ENCODE measurements at places on chromosomes 2 and 18.
A peak's percentile ranks its signal among the peaks of the same experiment; 100 is the strongest.

GRCh38 chr2:36770542-36771287 lies 74.2 kb downstream of the VIT start:
- DNase-seq, result peak; percentile 79

- no peak for DNase-seq
Observed at GRCh38 chr2:43450617-43451016, 145.2 kb downstream of the THADA start.

GRCh38 chr2:63870679-63871078 lies 29.0 kb downstream of the UGP2 start:
- DNase-seq, result no peak

GRCh38 chr2:109689973-109690372 lies 75.8 kb downstream of the SOWAHC start:
- no peak for DNase-seq

- no peak for DNase-seq
Observed at GRCh38 chr18:46113751-46114150, 9.6 kb downstream of the HAUS1 start.

GRCh38 chr2:236875906-236876505 lies 209.7 kb upstream of the COPS8 start:
- DNase-seq, result no peak

GRCh38 chr2:95032868-95033603 lies 7.5 kb downstream of the MAL start:
- no peak for DNase-seq

- no peak for DNase-seq
Observed at GRCh38 chr18:9974279-9974915, 60.6 kb downstream of the VAPA start.

DNA sequence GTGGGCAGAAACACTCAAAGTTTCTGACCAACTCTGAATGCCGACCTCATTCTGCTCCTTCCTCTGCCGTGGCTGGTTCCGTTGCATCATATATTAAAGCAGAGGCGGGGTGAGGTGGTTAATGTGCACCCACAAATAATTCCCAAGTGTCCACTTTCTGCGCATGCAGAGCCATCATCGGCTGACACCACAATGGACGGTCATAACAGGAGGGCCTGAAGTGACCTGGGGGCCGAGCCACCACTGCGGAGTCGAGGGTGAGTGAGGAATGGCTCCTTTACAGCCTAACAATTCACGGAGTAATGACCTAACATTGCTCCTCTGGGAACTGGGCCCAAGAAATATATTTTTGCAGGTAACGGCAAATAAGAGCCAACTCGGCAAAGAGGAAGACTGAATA lies 32.9 kb upstream of the GLI2 start:
- no peak for DNase-seq

DNA sequence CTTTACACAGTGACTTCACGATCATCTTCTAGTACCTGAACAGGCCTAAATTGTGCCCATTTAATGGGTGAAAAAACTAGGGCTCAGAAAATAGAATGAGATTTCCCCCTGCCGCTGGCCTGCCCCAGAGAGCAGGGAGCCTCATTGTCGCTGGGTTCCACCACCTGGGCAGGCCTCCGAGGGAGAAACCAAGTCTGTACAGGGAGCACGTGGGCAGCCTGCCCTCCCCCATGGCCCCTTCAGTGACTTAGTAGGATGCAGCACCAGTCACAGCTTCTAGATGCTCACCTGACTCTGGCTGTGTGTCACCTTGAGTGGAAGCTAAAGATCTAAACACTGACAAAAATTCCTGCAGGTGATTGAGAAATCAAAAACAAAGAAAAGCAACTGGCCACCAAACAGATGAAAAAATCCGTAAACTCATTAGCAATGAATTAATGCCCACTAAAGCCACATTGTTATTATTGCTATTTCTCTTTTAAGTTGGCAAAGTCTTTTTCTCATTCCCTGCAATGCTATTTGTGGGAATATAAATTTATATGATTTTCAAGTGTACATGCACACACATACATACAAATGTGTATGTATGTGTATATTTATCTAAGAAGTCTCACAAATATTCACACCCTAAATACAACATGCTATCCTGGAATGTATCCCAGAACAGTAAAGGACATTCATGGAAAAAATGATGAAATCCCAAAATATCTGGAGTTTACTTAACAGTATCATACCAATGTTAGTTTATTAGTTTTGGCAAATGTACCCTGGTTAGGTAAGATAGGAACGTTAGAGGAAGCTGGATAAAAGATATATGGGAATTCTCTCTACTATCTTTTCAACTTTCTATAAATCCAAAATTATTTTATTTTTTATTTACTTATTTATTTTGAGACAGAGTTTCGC lies 18.7 kb upstream of the ASPRV1 start:
- no peak for DNase-seq

DNA sequence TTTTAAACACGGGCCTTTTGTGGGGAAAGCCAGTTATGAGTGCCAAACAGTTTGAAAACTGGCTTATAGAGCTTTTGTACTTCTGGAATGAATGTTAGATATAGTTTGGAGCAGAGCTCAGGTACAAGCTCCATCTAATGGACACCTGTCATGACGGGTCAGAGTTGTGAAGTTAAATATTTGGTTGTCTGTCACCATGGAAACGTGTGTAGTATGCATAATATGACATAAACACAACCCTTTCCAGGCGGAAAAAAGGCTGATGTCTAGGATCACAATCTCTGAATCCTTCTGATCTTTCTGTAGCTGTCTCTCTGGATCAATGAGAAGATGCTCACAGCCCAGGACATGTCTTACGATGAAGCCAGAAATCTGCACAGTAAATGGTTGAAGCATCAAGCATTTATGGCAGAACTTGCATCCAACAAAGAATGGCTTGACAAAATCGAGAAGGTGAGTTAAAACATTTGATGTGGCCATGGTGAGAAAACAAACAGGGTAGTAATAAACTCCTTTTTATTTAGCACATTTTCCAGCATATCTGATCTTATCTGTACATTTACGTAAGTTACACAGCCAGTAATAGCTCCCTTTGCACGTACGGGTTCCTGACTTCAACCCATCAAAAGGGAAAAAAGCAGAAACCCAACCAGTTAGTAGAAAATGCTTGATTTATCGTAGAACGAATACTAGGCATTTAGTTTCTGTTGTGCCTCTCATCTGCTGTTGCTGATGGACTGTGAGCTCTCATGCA lies 80.6 kb upstream of the EML6 start:
- DNase-seq, result no peak

DNA sequence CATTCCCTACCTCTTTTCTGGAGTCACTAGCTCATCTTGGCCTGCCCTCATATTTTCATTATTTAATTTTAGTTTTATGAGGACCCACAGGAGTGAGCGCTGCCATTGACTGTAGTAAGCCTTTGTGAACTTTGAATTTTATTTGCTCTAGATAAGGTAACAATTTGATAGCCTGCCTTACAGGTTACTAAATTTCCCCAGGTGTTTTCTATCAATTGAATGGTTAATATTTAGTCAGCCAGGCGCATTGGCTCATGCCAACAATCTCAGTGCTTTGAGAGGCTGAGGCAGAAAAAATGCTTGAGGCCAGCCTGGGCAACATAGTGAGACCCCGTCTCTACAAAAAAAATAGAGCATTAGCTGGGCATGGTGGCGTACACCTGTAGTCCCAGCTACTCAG lies 50.2 kb downstream of the DAW1 start:
- DNase-seq, result no peak

DNA sequence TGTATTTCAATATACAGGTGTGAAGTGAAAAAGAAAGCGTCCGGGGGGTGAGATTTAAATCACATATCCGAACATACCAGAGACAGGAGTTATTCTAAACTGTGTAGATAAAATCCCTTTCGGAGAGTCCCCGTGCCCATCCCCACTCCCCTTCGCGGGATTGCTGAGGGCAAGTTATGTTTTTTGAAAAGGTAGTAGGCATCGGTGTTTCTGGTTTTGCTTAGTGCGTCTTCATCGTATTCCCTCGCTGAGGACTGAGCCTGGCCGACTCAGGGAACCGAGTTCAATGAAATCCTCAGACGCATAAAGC lies 583.4 kb downstream of the ZEB2 start:
- no peak for DNase-seq

DNA sequence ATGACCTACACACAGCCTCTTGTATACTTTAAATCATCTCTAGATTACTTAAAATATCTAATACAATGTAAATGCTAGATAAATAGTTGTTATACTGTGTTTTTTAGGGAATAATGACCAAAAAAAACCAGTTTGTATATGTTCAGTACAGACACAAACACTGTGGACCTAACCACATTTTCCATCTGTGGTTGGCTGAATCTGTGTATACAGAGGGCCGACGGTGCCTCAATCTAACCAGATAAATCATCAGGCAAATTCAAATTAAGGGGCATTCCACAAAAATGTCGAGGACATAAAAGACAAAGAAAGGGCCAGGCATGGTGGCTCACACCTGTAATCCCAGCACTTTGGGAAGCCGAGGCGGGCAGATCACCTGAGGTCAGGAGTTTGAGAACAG lies 14.1 kb downstream of the MGAT4A start:
- no peak for DNase-seq

DNA sequence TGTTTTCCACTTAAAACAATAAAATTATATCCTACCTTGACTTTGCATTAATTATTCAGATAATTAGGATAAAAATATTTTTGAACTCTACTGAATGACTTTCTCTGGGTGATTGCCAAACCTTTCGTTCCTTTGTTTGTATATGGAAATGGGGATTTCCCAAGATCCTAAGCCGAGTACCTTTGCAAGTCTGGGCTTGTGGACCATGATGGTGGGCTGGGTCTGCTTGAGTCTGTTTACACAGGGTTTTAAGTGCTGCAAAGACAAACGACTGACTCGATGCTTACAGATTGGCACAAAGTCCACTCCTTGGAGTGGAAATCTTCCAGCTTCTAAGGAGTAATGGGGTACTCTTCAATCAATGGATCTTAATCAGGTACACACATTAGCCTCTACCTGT lies 659.5 kb downstream of the TSN start:
- no peak for DNase-seq

DNA sequence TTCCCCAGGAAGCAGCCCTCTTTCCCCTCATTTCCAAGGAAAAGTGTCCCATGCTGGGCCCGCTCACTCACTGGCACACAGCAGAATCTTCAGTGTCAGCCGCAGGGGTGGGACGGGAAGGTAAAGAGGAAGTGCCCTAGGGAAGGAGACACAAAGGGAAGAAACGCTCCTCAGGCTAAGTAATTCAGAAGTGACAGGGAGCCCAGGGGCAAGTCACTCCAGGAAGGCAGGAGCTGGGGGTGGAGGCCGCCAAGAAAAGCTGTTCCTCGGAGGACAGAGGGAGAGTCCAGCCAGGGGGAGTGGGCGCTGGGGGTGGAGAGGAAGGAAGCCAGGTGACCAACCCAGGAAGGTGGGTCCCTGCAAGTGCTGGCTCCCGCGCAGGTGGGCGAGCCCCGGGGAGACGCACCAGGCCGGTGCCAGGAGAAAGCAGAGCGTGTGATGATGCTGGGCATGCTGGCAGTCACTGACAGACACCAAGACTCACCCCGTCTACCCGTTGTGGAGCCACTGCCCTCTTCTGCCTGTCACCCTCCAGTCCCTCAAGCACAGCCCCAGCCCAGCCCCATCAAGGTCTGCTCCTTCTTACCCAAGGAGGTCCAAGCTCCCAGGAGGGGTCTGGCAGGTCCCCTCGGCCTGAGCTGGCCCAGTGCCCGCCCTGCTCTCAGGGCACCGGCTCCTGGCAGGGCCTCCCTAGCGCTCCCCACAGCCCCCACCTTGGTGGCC lies 21.7 kb downstream of the HDAC4 start:
- no peak for DNase-seq

GRCh38 chr2:45415534-45416123 lies 195.4 kb downstream of the SRBD1 start:
- no peak for DNase-seq

DNA sequence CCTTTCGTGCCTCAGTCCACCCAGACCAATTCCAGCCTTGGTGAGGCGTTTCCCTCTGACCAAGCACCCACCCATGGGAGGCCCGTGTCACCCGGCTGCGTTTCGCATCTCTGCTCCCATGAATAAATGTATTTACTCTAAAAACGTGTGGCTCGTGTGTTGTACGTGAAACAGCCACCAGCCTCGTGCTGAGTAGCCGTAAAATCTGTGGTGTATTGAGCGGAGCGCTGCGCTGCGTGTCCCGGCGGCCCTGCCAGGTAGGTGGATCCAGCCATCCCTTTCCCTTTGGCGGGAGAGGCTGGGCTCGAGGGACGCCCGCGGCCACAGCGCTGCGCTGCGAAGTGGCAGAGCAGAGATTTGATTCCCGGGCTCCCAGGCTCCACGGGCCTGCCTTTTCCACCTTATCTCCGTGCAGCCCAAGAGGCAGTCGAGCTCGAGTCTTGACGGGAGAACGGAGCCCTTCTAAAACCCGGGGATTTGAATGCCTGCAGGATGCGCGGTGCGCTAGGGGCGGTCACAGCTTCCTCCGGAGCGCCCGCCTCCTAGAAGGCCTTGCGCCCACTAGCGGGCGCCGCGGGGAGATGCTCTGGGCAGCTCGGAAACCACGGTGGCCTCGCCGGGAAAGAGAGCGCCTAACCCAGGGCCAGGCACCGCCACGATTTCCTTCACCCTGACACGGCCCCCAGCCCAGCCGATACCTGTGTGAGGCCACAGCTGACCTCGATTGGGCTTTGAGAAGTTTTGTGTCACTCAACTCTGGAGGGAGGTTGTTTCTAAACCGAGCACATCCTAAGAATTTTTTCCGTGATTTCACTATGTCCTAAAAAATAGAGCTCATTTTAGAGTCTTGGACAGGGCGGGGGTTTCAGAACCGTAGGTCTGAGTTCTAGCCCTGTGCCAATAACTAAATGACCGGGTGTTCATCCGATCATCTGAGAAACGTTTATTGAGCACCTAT lies 3.9 kb upstream of the PSMD1 start:
- DNase-seq, result peak; percentile 91

DNA sequence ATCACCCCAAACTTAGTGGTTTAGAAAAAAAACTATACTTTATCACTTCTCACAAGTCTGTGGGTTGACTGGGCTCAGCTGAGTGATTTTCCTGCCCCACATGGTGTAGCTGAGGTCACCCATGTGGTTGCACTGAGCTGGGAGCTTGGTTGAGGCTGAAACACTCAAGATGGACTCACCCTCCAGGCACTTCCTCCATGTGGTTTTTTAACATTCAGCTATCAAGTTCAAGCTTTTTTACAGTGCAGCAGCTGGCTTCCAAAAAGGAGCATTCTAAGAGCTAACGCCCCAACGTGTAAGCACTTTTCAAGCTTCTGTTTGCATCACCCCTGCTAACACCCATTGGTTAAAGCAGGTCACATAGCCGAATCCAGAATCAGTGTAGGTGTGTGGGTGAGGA lies 105.9 kb upstream of the CREB1 start:
- DNase-seq, result peak; percentile 89

GRCh38 chr2:104939570-104940217 lies 85.8 kb downstream of the POU3F3 start:
- no peak for DNase-seq

Measured in NB4 (cell line).